ACHN (cell line): ENCODE measurements at places on chromosomes 5 and 9.
A peak's percentile ranks its signal among the peaks of the same experiment; 100 is the strongest.

DNA sequence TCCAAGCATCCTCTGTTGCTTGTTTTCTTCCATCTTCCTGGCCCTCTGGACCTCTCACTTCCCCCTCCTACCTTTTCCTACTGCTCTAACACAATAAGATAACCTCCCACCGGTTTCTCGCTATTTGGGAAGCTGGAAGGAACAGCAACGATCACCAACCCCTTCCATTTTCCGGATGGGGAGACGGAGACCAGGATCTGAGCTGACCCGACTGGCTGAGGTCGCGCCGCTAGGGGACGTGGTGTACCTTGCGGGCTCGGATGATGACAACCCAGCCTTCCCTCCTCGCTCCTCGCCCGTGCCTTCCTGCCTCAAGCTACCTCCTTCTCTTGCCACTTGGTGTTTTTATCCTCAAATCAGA, 1.9 kb downstream of the LPAR1 start:
- no peak for DNase-seq

- DNase-seq, result no peak
Measured at GRCh38 chr9:21840647-21841046, 38.2 kb downstream of the MTAP start.

GRCh38 chr9:99490729-99491128, 268.6 kb downstream of the SEC61B start:
- no peak for DNase-seq

DNA sequence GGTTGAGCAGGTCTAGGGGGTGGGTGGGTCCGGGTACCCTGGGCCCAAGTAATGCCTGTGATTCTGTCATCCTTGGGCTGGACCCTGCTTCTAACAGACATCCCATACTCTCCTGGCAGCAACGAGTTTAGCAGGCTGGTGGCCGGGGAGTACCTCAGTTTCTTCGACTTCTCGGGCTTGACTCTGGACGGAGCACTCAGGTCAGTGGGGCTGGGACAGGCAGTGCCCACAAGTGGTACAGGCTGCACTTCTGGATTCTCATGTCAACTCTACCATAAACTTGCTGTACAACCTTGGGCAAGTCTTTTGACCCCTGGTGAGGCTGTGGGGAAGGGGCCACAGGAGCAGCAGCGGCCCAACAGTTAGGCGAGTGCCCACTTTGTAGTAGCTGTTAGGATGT, 21.8 kb downstream of the PSD2 start:
- DNase-seq, result no peak

DNA sequence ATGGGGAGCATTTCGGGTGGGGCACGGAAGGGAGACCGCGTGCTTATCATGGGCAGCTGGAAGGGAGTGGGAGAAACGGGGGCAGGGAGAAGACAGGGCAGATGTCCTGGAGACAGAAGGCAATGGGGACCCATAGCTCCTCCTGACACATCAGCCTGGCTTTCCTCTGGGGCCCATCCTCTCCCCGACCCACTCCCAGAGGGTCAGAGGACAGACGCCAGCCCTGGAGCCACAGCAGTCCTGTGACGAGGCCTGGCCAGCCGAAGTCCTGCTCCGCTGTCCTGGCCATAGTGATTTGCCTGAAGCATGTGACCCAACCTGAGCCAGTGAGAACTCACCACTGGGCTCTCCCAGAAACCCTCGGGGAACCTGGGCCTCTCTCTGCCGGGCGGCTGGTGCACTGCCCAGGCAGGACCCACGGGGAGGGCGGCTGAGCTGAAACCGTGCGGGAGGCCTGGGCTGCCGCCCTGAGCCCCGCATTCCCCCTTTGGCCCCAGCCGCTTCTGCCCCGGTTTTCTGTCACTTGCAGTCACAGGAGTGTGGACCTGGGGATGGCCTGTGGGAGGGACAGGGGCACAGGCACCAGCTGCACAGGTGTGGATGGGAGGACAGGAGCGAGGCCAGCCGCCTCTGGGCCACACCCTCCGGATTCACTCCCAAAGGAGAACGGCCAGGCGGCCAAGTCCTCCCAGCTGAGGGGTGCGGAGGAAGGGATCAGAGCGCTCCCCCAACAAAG, 19.8 kb downstream of the ADAMTS2 start:
- no peak for DNase-seq

GRCh38 chr5:17118631-17119030, 98.8 kb upstream of the BASP1 start:
- peak; percentile 75 for DNase-seq

DNA sequence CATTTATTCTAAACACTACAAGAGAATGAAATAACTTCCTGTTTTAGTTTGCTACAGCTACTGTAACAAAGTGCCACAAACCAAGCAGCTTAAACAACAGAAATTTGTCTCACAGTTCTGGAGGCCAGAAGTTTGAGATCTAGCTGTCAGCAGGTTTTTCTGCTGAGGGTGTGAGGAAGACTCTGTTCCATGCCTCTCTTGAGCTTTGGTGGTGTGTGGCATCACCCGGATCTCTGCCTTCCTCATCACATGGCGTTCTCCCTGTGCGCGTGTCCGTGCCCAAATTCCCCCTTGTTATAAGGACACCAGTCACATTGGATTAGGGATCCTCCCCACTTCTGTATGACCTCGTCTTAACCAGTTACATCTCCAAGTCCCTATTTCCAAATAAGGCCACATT, 97.7 kb downstream of the CFAP95 start:
- DNase-seq, result no peak

DNA sequence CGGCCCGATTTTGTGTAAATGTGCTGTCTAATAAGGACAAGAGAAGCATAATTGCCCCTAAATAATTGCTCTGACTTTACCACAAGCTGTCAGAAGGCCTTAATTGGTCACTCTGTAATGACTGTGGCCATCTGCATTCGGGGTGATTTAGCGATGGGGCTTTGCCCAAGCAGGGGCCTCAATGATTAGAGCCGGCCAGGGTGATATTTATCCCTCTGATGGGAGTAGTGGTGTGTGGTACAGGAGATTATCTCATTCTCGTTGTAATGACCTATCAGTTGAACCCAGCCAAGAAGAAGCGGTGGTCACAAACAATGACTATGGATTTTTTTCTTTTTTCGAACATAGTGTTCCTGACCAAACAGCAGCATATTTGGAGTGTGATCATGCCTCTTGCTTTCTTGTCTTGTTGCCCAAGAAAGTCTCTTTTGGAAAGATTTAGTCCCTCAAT, 72.0 kb upstream of the SAP30L start:
- DNase-seq, result no peak

DNA sequence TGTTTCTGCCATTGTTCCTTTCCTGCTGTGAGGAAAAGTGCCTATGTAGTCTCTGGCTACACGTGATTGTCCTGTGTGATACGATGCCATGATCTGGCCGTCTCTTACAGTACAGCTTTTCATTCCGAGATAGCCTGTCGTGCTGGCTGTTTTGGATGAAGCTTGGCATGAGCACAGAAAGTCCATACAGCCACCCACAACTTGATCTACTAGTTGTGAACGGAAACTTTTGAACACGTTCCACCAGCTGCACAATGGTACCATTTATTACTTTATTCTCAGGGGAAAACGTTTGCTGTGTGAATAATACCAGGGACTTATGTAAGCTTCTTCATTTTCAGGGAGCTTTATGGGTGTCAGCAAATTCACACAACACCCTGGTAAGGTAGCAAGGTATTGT, 217.6 kb upstream of the ANKRD55 start:
- DNase-seq, result no peak

GRCh38 chr5:138968601-138969000, 93.5 kb upstream of the LRRTM2 start:
- DNase-seq, result no peak

DNA sequence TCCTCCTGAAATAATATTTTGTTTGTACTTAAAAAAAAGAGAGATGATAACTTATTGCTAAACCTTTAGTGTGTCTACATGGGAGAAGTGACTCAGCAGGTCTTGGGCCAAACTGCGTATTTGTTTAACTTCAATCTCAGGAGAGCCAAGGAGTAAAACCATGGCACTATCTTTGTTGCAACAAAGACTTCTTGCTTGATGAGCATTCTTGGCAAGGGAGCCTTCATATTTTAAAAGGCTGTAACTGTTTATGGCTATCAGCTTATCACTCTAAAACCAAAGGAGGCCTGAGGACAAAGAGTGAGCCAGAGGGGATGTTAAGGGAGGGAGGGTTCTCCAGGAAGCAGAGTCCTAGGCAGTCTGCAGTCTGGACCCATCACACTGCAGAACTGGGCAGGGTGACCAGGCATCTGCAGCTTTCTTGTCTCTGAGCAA, 216.2 kb upstream of the S1PR3 start:
- no peak for DNase-seq

DNA sequence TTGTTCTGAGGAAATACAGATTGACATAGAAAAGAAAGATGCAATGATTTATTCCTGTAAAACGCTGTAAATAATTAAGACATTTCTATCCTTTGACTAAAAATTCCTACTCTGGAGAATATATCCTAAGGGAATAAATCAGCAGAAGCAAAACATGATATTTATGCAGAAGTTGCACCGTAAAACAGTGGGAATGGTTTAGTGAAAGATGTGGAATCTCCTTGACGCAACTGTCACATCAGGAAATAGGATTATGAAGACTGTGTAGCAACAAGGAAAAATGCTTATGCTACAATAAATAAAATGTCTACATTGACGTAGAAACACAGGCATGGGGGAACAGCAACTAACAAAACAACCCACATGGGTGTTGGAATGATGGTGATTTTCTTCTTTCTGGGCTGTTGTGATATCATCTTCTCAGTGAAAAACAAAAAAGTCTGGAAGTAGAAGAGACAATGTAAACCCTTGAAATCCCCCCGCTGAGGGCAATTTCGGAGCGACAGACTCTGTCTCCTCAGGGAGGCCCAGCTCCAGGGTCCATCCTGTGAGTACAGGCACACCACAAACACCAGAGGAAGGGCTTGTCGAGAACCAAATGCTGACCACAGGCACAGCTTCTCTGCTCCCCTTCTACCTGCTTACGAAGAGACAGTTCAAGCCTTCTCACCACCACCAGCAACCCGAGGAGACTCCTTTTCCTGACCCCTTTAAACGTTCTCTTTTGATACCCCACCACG, 25.2 kb downstream of the COL23A1 start:
- no peak for DNase-seq

DNA sequence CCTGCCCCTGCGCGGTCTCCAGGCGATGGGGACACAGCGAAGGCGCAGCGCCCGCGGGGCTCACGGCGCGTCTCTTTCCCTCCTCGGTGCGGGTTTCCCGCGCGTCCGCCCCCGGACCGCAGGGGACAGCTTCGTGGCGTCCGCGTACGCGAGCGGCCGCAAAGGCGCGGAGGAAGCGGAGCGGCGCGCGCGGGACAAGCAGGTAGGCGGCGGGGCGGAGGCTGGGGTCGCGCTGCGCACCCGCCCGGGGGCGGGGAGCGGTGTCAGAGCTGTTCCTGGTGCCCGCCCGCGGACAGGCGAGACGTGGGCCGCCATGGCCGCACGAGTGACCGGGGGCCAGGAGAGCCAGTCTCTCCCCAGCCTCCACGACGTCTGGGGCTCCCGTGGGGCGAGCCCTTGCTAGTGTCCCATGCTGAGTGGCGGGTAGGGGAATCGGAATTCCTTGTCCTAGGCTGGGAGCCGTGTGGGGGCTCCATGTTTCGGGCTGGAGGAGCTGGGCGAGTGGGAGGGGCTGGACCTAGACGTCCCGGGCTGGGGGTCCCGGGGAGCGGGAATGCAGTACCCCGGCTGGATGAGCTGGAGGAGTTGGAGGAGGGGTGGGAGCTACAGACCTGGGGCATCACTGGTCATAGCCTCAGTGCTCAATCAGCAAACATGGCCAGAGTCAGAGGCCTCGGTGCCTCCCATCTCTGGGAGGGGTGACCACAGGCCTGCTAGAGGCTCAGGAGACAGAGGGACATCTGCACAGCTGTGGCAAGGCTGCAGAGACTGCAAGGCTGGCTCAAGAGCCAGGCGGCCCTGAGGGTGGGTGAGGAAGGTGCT, 968 bp downstream of the NKD2 start:
- DNase-seq, result no peak

GRCh38 chr5:67493676-67494075, 297.1 kb upstream of the CD180 start:
- DNase-seq, result peak; percentile 1

- DNase-seq, result no peak
Measured at GRCh38 chr5:133323494-133324457, 272.0 kb downstream of the HSPA4 start.

GRCh38 chr5:87524217-87524616, 111.5 kb upstream of the CCNH start:
- DNase-seq, result no peak

DNA sequence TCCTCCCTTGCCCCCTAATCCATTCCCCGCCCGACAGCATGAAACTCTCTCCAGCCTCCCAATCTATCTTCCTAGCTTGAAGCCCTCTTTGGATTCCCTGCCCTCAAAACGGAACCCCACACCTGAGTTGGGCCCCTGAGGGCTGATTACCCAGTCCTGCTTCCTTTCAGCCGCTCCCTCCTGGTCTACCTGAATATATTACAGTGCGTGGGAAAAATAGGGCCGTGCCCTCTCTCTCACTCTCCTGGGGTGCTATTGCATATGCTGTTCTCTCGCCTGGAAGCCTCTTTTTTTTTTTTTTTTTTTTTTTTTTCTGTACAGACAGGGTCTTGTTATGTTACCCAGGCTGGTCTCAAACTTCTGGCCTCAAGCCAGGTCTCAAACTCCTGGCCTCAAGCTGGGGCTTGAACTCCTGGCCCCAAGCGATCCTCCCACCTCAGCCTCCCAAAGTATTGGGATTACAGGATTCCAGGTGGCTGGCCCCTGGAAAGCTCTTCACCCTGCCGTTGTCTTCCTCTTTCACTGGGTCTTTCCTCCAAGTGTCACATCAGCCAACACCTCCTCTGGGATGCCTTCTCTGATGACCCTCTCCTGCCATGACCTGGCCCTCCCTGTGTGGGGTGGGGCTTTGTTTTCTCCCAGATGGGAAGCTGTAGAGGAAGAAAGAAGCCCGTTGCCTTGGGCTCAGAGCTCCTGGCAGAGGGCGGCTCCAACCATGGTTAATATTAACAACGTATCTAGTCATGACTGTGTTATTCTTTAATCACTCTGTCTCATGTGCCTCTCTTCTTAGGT, 8.2 kb downstream of the DNM1 start:
- peak; percentile 87 for DNase-seq

GRCh38 chr9:81182431-81182830, 506.9 kb downstream of the TLE1 start:
- DNase-seq, result peak; percentile 45

DNA sequence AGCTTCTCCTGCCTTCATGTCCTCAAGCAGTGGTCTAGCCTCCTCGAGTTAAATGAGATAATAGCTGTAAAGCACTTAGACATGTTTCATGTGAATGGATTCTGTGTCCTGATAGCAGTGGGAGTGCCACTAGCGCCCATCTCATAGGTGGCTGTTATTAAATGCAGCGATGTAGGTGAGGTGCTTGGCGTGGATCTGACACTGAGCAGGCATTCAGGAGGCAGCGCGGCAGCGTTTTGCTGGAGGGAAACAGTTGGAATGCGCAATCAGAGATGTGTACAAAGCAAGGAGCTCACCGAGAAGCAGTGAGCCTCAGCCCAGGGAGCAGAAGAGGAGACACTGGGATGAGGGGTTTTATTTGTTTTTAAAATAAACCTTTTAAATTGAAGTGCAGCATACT, 106.6 kb downstream of the RGS3 start:
- no peak for DNase-seq

GRCh38 chr5:75412111-75412990, 75.3 kb downstream of the HMGCR start:
- DNase-seq, result peak; percentile 4

GRCh38 chr9:22119522-22120158, 110.5 kb upstream of the CDKN2B start:
- peak; percentile 52 for DNase-seq

- DNase-seq, result no peak
Measured at GRCh38 chr5:171149772-171150171, 159.3 kb upstream of the TLX3 start.

- DNase-seq, result peak; percentile 74
Measured at GRCh38 chr5:116032094-116032517, at the start of gene ARL14EPL. TSS of gene ARL14EPL (plus strand) at chr5:116032472. CDS start at chr5:116051466, 18,994 bp downstream.
